ENCODE measurements at places on chromosomes 7 and 10. TPM values are rescaled to one million over a fixed set of nuclear protein-coding genes. Genes with fewer than 3 reads are reported as not detected.

Gene NUTM2E
- not detected for total RNA-seq

Gene CALHM1
- total RNA-seq, result 3.1 TPM

Gene PCLO
- total RNA-seq, result 141 TPM

DNA sequence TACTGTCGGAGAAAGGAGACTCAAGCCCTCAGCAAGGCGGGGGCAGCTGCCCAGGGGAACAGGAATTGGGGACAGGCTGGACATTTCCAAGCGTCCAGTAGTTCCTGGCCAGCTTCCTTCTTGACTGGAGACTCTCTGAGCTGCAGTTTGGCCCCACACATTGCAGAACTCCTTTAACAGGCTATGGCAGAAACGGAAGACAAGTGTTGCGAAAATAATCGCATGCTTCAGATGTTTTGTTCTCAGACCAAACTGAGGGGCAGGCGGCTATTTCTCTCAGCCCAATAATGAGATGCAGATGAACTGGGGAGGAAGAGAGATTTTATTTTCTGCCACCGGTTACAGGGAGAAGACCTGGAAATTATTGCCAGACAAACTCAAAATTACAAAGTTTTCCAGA is 88.0 kb upstream of the PFKP start:
- no peak for DNase-seq

DNA sequence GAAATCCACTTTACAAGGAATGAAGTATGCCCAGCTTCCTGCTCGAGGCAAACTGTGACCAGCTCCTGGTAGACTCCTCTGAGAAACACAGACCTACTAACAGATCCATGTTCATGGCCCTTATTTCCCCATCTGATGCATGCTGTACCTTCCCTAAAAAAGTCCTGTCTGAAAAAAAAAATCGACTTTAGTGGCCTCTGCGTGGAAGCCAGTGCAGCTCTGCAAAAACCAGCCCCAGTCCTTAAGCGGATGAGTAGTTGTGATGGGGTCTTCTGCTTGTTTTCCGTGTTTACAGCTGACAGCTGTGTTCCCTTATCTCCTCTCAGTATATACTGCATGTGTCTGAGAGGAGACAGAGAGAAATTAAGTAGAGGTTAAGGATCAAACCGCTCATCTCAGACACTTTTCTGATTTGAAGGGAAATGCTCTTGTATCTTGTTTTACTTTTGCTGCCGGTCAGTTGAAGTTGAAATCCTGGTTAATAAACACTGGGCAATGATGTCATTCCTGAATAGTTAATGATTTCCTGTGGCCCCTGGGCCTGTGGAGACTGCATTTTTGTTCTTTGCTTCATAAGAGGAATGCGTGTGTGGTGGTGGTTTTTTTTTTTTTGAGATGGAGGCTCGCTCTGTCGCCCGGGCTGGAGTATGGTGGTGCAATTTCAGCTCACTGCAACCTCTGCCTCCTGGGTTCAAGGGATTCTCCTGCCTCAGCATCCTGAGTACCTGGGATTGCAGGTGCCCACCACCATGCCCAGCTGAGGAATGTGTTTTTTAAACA is 67.6 kb downstream of the DOCK1 start:
- no peak for DNase-seq

DNA sequence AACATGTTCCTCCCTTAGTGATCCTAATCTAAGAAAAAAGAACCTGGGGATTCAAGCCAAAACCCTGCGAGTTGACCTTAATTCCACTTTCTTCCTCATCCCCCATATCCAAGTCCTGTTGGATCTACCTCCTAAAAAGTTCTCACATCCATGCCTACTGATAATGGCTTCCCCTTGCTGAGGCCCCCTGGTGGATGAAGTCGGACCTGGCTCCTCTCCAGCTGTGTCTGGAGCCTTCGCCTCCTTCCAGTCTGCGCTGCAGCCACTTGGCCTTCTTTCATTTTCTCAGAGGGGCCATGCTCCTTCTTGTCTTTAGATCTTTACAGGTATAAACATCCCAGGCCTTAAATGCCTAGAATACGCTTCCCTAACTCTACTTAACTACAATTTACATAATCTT is 8.1 kb downstream of the PDE1C start:
- no peak for DNase-seq

DNA sequence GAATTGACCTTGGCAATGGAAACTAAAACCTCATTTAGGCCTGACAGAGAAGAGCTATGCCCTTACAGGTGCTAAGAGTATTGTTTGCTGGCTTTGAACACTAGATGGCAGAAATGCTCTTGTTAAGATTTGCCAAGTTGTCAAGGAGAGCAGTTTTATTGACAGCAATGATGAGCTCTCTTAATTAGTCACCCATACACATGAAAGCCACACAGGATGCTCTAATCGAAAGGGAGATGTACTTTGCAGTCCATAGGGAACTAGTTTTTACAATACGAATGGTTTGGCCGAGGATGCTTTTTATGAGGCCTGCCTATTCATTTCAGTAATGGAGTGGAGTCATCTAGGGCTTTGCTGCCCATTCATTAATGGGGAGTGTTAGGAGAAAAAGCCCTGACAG is 45.4 kb upstream of the MBL2 start:
- no peak for DNase-seq

GRCh38 chr10:47078393-47079203 is 167.4 kb downstream of the PTPN20 start:
- no peak for DNase-seq

DNA sequence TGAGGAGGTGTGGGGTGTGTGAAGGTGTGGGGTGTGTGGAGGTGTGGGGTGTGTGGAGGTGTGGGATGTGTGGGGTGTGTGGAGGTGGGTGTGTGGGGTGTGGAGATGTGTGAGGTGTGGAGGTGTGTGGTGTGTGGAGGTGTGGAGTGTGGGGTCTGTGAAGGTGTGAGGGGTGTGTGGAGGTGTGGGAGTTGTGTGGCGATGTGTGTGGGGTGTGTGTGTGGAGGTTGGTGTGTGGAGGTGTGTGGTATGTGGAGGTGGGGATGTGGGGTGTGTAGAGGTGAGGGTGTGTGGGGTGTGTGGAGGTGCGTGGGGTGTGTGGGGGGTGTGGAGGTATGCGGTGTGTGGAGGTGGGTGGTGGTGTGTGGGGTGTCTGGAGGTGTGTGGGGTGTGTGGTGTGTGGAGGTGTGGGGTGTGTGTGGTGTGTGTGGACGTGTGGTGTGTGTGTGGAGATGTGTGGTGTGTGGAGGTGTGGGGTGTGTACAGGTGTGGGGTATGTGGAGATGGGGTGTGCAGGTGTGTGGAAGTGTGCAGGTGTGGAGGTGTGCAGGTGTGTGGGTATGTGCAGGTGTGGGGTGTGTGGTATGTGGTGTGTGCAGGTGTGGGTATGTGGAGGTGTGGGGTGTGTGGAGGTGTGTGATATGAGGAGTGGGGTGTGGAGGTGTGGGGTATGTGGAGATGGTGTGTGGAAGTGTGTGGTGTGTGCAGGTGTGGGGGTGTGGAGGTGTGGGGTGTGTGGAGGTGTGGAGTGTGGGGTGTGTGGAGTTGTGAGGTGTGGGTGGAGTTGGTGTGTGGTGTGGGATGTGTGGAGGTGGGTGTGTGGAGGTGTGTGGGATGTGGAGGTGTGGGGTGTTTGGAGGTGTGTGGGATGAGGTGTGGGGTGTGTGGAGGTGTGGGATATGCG is 34.5 kb downstream of the SPDYE17 start:
- no peak for DNase-seq

DNA sequence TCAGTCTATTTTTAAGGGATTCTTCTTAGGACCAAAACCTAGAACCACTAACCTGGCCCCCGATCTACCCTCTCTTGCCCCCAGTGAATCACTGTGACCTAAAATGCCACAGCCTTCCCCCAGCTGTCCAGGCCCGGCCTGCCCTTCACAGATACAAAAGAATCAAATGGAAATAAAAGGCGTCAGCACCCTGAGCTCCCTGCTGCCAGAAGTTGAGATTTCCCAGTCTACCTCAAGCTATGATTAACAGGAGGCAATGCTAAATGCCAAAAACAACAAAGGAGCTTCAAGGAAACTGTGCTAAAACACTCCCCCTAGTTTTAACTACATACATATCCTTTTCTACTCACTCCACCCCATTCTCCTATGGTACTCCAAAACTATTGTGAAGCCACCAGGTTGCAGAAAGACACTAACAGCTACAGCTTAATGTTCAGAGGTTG is 67.8 kb downstream of the GSAP start:
- no peak for DNase-seq

Gene COL26A1
- 15.9 TPM for total RNA-seq

- DNase-seq, result no peak
These were observed 13.4 kb downstream of the NOD1 start for GRCh38 chr7:30465046-30465810.

DNA sequence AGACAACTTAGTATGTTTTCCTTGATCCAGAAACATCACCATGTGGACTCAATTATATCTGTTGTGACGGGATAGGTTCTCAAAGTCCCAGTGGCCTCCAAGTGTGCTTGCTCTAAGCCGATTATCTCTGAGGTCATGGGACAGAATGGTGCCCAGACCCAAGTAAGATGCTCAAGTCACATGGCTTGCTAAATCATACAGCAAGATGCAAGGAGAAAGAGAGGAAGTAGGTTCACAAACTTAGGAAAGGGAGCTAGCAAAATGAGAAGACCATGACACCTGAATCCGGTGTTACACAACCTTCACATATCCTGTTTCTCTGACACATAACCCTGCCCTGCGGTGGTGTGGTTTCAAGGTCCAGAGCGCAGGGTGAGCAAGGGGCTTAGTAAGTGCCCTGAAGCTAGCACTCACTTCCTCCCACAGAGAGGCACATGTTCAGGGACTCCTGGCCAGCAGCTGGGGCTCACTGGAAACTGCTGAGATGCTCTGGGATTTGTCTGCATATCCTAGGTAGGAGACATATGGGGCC is 590.9 kb upstream of the ANKRD30A start:
- no peak for DNase-seq

Gene SLC18A2
- not detected for total RNA-seq

- no peak for DNase-seq
These were observed 18.3 kb upstream of the EIF4H start for GRCh38 chr7:74155810-74156395.

- DNase-seq, result no peak
These were observed 28.2 kb downstream of the PUS7 start for GRCh38 chr7:105493923-105494315.

Gene CHCHD1
- 12.8 TPM for total RNA-seq

Gene MAD1L1
- total RNA-seq, result 42.2 TPM
